ENCODE measurements at places on chromosomes 4 and X.

- H3K4me1 ChIP-seq: no peaks in the 10 kb centered on the region
- no peaks in the 10 kb centered on the region for H3K36me3 ChIP-seq
Observed at GRCh38 chr4:3345384-3345783, 52.6 kb downstream of the RGS12 start.

GRCh38 chr4:53515076-53515475 lies 76.2 kb downstream of the LNX1 start:
- H3K4me1 ChIP-seq: no peaks in the 10 kb centered on the region
- no peak for DNase-seq
- no peak overlapping the region for H3K27ac ChIP-seq
- no peaks in the 10 kb centered on the region for H3K27me3 ChIP-seq

- no peak overlapping the region for H3K27ac ChIP-seq
- no peaks in the 10 kb centered on the region for H3K36me3 ChIP-seq
- peaks cover 28% of the 10 kb centered on the region for H3K4me1 ChIP-seq
- DNase-seq: no peak
- H3K27me3 ChIP-seq: no peaks in the 10 kb centered on the region
Observed at GRCh38 chrX:40009890-40010289, 87.9 kb downstream of the BCOR start.

GRCh38 chr4:24664956-24665355 lies 80.6 kb upstream of the DHX15 start:
- DNase-seq: no peak
- H3K27me3 ChIP-seq: no peaks in the 10 kb centered on the region
- no peaks in the 10 kb centered on the region for H3K36me3 ChIP-seq

DNA sequence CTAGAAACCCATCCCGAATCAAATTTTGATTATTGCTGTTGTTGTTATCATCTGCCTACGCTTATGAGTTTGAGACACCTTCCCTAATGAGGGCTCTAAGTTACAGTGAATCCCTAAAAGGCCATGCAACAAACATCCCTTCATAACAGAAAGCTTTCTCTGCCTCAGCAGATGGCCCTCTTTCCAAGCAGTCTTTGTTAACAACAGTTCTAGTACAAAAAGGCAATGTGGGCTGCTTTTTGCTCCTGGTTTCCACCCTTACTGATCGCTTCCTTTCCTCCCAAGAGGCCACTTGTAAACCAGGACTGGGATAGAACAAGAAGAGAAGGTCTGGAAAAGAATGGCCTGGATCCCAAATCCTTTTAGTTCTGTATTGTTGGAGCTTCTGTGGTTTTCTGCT lies 24.2 kb downstream of the GPC4 start:
- H3K27me3 ChIP-seq: no peaks in the 10 kb centered on the region
- peaks cover 30% of the 10 kb centered on the region for H3K4me1 ChIP-seq
- no peak overlapping the region for H3K4me3 ChIP-seq
- H3K27ac ChIP-seq: peak overlapping the region; percentile 9

GRCh38 chr4:174420316-174420715 lies 102.0 kb downstream of the HPGD start:
- no peak for DNase-seq
- no peaks in the 10 kb centered on the region for H3K27me3 ChIP-seq
- H3K36me3 ChIP-seq: no peaks in the 10 kb centered on the region
- peaks cover 13% of the 10 kb centered on the region for H3K4me1 ChIP-seq
- H3K27ac ChIP-seq: no peak overlapping the region
- H3K4me3 ChIP-seq: no peak overlapping the region

GRCh38 chr4:114673306-114673705 lies 74.7 kb downstream of the UGT8 start:
- no peaks in the 10 kb centered on the region for H3K27me3 ChIP-seq
- no peak overlapping the region for H3K27ac ChIP-seq
- no peaks in the 10 kb centered on the region for H3K36me3 ChIP-seq
- H3K4me1 ChIP-seq: no peaks in the 10 kb centered on the region
- no peak for DNase-seq
- no peak overlapping the region for H3K4me3 ChIP-seq

Measured in transverse colon (tissue), 4 donors.